Pons (tissue), 1 donor: ENCODE measurements at places on chromosomes 2 and 18.

- peak; percentile 81 for DNase-seq
These were observed 35.3 kb upstream of the PPP1CB start for GRCh38 chr2:28716265-28716865.

DNA sequence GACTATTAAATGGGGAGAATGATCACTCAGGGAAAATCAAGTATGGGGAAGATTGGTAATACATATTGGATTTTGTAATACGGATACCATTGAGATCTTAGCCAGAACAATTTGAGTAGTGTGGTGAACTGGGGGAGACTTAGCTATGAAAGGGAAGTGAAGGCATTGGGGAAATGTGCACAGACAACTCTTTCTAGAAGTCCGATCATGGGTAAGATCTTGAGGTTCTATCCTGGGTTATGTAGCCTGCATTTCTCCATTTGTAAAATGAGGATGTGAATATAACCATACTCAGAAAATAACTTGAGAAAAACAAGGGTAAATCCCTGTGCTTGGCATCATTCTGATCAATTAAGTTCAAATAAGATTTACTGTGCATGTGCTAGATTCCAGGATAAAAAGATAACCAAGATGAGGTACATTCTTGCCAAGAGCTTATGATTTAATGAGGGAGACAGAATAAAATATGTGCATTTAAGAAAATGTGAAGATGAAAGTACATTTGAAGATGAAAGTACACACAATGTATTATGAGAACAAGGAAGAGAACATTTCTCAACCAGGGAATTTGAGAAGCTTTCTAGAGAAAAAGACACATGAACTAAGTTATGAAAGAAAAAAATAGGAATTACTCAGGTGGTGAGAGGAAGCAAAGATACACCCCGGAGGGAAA lies 49.5 kb downstream of the SLC40A1 start:
- DNase-seq: no peak

GRCh38 chr18:3218819-3219218 lies 949 bp downstream of the MYOM1 start:
- DNase-seq: peak; percentile 18

GRCh38 chr2:96878171-96878570 lies 8.3 kb upstream of the SEMA4C start:
- no peak for DNase-seq

- DNase-seq: no peak
These were observed 1062.7 kb downstream of the DSC3 start for GRCh38 chr18:29979881-29980280.

- peak; percentile 80 for DNase-seq
These were observed 401.4 kb downstream of the NBAS start for GRCh38 chr2:15159751-15160177.

GRCh38 chr2:144642131-144642530 lies 122.2 kb upstream of the ZEB2 start:
- DNase-seq: no peak

DNA sequence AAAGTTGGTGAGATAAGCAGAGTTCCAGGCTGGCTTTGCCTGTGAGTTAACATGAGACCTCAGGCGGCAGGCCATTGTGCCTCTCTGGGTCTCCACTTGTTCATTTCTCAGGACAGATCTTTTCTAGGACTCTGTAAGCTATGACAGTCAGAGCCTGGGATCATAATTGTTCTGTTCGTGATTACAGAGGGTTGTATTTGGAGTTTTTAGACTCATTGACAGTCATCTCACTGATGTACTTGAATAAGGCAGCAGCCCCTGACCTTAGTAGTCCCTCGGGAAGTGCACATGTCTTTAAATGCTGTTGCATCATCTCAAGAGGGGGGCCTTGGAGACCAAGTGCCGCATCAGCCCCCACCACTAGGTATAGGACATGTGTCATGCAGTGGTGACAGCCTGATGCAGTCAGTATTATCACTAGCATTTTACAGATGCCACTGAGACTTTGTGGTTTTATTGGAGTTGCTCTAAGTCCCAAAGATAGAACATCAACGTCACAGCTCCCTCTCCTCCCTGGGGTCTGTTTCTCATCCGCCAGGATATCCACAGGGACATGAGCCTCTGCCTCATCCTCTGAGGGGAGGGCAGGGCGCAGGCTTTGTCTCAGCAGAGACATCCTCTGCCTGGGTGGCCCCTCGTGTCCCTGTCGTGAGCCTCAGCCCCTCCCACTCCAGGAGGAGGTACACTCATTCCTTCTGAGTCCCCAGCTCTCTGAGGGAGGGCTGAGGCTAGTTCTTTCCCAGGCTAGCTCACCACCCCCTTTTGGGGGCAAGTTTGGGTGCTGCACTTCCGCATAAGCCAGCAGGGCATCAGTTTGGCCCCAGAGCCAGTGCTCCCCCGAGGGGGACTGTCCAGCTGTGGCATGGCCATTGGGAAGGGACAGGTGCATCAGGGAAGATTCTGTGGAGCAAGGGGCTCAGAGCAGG lies 14.1 kb downstream of the GLI2 start:
- DNase-seq: no peak

- no peak for DNase-seq
These were observed 61.8 kb downstream of the CDH2 start for GRCh38 chr18:28115149-28115550.

- DNase-seq: peak; percentile 25
These were observed 135.4 kb upstream of the REG3A start for GRCh38 chr2:79294994-79295393.

GRCh38 chr2:197707316-197708213 lies 2.4 kb downstream of the MARS2 start:
- DNase-seq: peak; percentile 80

- DNase-seq: no peak
These were observed 1005.4 kb upstream of the DDX18 start for GRCh38 chr2:116809109-116809508.

GRCh38 chr2:157443090-157443489 lies 799 bp downstream of the CYTIP start:
- DNase-seq: peak; percentile 40

- no peak for DNase-seq
These were observed 39.5 kb upstream of the LBH start for GRCh38 chr2:30191819-30192271.

DNA sequence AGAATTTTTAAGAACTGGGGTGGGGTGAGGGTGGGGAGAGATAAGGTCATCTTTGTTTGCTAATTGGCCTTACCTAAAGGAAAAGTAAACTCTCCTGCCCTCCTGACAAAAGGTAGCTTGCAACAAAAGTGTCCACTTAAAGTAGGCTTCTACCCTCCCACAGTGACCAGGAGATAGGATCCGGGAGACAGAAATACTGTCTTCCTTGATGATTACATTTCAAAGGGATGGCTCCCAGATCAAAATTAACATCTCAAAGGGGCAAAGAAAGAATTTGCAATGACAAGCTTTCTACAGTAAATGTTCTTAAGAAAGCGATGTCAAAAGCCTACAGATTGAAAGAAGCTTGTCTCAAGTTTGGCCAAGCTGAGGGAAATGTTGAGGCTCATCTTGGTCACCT lies 775.3 kb downstream of the CPS1 start:
- no peak for DNase-seq

GRCh38 chr2:68720665-68721064 lies 13.9 kb upstream of the ARHGAP25 start:
- DNase-seq: no peak

GRCh38 chr2:29817801-29818680 lies 103.3 kb downstream of the ALK start:
- peak; percentile 66 for DNase-seq

DNA sequence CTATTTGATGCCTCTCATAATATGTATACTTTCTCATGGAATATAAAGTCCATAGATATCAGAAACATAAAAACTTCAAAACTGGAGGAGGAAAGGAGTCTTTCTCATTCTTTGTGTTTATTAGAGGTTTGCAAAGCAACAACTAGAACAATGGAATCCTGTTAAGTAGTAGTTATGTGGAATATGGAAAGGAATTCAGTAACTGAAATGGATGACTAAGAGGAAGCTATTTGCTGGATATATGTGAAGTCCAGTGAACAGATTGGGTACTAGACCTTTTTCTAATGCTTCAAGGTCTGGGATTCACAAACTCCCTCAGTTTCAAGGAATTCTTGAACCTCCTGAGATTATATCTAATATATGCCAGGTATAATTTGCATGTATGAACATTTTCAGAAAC lies 353.6 kb upstream of the FANCL start:
- DNase-seq: no peak

- DNase-seq: no peak
These were observed 76.5 kb downstream of the C1D start for GRCh38 chr2:67986258-67986657.

DNA sequence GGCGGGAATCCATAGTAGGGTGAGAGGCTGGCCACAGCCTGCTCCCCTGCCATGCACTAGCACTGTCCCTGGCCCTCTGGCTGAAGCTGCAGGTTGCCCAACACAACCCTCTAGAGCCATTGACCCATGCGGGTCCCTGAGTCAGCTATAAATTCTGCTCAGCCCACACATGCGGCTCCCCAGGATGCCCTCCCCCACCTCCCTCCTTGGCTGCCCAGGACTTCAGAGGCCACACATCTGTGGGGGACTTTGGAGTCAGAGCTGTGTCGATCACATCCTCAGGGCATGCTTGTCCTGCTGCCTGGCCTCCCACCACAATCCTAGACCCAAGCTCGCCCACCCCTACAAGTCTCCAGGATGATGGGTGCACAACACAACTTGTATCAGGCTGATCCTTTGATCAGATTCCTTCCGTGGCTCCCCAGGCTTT lies 97.0 kb downstream of the TFCP2L1 start:
- DNase-seq: no peak

- DNase-seq: no peak
These were observed 40.4 kb upstream of the ID2 start for GRCh38 chr2:8641301-8641965.

GRCh38 chr2:58064086-58064485 lies 17.5 kb downstream of the VRK2 start:
- no peak for DNase-seq

- no peak for DNase-seq
These were observed 276.1 kb upstream of the SIX2 start for GRCh38 chr2:45285311-45285710.

DNA sequence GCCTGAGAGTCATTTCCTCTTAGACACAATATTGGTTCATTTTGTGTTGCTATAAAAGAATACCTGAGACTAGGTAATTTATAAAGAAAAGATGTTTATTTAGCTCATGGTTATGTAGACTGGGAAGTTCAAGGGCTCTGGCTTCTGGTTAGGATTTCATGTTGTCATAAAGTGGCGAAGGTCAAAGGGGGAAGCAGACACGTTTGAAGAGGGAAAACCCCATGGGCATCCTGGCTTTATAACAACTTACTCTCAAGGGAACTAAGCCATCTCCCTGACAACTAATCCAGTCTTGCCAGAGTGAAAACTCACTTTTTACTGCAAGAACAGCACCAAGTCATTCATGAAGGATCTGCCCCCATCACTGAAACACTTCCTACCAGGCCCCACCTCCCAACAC lies 89.7 kb upstream of the RNF152 start:
- DNase-seq: no peak

- no peak for DNase-seq
These were observed 6.2 kb downstream of the SPAG16 start for GRCh38 chr2:213290501-213290900.

DNA sequence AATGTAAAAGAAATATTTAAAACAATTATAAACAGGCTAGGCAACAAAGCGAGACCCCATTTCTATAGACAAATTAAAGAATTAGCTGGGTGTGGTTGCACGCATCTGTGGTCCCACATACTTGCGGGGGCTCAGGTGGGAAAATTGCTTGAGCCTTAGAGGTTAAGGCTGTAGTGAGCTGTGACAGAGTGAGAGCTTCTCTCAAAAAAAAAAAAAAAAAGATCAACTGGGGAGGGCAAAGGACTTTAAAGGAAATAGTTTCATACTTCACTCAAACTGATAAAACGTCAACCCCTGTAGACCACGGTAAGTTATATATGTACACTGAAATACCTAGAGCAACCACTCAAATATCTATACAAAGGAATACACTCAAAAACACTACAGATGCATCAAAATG lies 37.5 kb downstream of the MGAT4A start:
- DNase-seq: no peak

DNA sequence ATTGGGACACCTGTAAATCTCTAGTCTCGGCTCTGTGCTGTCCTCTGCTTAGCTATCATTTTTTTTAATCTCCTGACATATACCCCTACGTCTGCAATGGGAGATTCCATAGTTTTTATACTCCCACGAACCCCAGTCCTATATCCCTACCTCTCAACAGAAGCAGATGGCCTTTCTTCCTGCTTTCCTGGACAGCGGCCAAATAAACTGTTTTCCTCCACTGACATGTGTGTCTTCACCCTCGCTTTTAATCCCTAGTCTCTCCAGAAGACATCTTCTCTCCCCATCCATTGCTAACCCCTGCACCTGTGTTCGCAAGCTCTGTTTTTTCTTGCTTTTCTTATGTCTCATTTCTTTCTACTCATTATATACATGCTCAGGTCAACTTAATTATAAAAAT lies 395.4 kb downstream of the EPHA4 start:
- no peak for DNase-seq

- DNase-seq: no peak
These were observed 529.2 kb upstream of the LINC00305 start for GRCh38 chr18:64678048-64678447.

DNA sequence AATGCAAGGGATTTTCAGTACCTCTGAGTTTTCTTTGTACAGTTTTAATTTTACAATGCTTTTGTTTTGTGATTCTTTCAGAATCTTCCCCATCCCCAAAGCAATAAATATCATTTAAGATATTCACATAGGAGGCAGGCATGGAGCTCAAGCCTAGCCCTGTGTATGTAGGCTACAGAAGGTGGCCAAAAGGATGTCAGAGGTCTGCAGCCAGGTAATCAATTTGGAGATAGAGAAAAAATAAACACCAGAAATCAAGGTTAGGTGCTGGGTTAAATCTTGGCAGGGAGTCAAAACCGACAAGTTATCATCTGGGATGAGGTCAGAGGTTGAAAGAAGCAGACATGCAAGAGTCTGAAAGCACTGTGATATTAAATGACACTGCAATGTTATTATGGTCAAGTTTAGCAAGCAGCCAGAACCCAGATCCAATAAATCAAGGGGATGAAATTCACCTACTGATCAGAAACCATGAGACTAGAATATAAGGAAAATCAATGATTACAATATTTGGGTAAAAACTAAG lies 45.1 kb upstream of the LRP1B start:
- DNase-seq: no peak

DNA sequence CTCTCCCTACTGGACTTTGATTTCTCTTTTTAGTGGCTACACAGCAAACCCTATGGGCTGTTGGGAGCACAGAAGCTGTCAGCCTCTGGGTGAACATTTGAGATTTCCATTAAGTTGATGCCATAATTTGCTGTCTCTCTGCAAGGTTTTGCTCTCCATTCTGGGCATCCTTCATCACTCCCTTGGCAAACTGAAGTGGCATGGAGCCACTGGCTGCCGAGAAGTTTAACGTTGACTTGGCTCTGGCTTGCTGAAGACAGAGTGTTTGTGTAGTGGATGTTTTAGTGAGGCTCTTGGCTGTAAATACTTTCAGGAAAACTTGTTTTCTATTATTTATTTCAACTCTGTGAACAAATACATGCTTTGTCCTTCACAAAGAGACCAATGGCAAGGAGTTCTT lies 91.5 kb downstream of the ALK start:
- peak; percentile 65 for DNase-seq
